Activated CD4-positive, alpha-beta T cell treated with anti-CD3 and anti-CD28 coated beads, Interleukin-10, Interleukin-2, amounts not matched to agents 100 ng/mL and 50 ng/mL, durations not matched to agents 16 hours and 8 hours (primary cell): ENCODE measurements at places on chromosomes 1 and 21.

- DNase-seq: no peak
Measured at GRCh38 chr1:244735404-244735803, 82.5 kb downstream of the DESI2 start.

DNA sequence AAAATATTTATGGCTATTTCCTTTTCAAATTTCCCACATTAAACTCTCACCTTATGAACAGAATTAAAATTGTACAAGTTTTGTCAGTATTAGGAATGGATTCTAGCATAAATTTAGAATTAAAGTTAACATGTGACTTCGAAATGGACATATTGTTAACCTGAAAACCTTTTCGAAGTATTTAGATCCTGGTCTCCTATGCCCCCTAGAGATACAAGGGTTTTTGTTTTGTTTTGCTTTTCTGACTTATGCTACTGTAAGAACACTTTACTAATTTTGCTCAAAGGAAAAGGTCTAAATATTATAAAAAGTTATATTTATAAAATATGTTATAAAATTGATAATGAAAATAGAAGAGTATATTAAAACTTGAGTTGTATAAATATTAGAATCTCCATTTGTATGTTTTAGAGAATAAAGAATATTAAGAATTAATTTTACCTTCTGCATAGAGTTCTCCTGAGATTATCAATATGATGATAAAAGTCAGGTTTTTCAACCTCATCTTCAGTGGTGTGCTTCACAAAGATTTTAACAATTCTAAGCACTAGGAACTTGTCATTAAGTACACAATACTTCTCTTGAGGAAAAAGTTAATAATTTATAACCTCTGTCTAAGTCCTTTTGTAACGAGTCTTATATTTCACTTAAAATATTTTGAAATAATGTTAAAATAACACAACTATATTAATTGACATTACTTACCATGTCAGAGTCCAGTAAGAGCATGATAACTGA lies at the start of gene F13B:
F13B (minus strand) TSS at position 542 of the 738 bp plus-strand sequence; CDS start at position 505, 37 bp downstream.
- DNase-seq: no peak

DNA sequence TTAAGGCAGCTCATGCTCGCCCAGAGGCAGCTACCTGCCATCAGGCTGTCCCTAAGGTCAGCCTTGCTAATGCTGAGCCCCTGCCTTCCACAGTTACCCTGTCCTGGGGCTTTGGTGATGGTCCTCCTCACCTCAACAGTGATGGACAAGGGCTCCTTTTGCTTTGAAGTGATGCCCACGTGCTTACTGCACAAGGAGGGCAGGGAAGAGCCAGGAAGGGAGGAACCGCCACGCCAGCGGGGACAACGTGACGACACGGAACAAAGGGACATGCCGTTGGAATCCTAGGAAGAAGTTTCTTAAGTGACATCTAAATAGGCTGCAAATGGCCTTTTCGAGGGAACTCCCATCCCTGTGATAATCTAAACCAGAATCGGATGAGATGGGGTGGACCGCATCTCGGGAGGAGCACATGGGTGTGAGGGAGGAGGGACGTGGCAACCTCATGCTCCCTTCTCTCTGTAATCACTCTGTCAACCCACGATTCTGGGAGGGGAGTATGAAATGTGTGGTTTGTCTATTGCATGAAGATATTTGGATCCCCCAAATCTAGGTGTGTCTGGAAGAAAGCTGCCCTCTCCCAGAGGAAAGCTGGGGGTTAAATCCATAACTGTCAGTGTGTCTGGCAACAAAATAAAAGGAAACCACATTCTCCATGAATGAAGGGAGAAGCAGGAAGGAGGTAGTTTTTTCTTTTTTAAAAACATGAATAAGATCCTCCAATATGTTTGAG lies 110.9 kb upstream of the IRF2BP2 start:
- DNase-seq: no peak

DNA sequence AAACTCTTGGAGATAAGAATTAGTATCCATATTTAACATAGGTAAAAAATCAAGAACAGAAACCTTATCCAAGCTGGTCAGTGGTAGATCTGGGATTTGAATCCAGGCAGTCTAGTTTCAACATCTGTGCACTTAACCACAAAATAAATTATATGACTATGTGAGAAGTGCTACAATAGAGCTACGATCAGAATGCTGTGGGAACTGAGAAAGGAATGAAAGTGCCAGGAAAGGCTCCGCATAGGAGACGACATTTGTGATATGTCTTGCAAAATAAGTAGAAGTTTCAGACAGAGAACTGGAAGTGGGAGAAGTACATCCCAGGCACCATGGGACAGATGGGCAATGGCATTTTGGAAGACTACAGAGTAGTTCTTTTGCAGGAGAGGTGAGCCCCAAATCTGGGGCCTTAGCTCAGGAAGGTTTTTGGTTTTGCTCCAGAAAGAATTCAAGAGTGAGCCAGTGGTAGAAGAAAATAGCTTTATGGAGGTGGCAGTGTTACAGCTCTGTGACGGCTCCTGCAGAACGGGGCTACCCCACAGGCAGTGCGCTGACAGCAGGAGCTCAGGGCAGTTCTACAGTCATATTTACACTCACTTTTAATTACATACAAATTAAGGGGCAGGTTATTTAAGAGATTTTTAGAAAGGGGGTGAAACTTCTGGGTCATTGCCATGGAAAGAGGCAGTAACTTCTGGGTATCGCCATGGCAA lies 25.5 kb upstream of the GJA5 start:
- no peak for DNase-seq

GRCh38 chr1:246418565-246419312 lies 88.3 kb downstream of the SMYD3 start:
- DNase-seq: no peak
